CD4-positive, alpha-beta T cell treated with Interleukin-12 subunit alpha and Interleukin-12 subunit beta, for 1 hour (primary cell): ENCODE measurements at places on chromosomes 16 and 17.

DNA sequence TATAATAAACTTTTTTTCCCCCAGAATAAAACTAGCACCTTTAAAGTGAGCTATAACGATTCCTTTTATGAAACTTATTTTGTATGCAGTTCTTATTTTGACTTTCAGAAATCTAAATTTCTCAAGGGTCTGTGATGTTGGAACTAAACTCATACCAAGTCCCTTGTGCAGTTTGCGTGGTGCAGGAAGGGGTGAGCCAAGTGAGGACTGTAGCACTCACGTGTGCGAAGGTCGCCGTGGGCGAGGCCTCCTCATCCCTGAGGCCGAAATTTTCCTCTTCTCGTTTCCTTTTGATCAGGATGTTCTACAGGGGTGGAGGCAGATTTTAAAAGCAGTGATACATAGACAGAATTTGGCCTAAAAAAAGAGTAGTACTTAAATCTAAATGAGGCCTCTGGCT, 73.7 kb downstream of the RPTOR start:
- DNase-seq: no peak

DNA sequence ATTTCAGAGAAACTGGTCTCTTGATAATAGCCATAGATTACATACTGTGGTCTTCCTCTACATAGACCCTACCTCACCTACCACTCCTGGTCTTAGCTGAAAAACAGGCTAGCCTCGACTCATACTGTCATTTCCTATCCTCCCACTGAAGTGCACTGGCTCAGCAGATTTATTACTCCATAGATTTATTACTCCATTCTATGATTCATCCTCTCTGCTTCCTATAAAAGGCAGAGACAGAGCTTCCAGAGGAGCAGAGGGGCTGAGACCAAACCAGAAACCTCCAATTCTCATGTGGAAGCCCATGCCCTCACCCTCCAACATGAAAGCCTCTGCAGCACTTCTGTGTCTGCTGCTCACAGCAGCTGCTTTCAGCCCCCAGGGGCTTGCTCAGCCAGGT, at the start of gene CCL7:
TSS of gene CCL7 (plus strand) at position 253 of the 400 bp plus-strand sequence. CDS start at position 323, 70 bp downstream.
- no peak for DNase-seq

DNA sequence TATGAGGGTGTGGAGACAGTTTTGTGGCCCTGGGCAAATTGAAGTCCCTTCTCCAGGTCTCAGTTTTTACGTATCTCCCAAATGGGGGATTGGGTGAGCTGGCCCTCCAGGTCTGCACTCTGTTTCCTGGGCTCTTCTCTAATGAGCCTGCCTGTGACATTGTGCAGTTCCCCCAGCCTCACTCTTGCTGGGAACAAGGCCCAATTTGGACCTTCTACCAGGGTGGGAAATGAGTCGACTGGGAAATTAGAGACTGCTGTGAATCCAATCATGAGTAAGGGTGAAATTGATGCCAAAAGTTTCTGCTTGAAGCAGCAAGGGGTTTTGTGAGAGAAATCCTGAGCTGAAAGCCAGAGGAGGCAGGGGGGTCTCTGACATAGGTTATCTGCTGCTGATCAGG, 71.5 kb upstream of the KSR1 start:
- no peak for DNase-seq

GRCh38 chr16:50192386-50193050, 39.4 kb downstream of the TENT4B start:
- DNase-seq: no peak

- DNase-seq: no peak
These were observed 40.4 kb upstream of the DNAJA2 start for GRCh38 chr16:47013910-47014309.

- peak; percentile 60 for DNase-seq
These were observed 101.6 kb downstream of the RAB11FIP4 start for GRCh38 chr17:31492880-31493655.
